ENCODE measurements at places on chromosomes 2 and 18. TPM values are rescaled to one million over a fixed set of nuclear protein-coding genes. Genes with fewer than 3 reads are reported as not detected.

Gene ASTL
- 0.28 TPM for total RNA-seq

Gene IL36A
- 167 TPM for total RNA-seq

Gene TTC31
- 10.5 TPM for total RNA-seq

Gene FBXO11
- total RNA-seq: 37.1 TPM

Gene TMEM182
- total RNA-seq: 2.5 TPM

Gene CYP26B1
- total RNA-seq: 1.9 TPM

Gene RAB31
- total RNA-seq: 50.0 TPM

Gene THSD7B
- total RNA-seq: 0.88 TPM

DNA sequence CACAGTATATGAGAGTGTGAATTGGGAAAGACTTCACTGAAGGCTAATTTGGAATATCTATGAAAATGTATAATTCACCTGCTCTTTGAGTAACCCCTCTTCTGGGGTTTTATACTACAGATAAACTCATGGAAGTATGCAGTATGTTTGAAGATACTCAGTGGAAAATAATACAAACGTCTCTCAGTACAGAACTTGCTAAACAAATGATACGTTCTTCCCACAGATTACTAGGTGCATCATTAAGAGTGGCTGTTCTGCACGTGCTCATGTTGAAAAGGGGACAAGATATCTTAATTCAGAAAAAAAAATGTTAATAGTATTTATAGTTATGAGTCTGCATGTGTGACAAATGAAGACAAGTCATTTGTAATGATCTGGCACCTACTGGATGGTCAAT, 70.2 kb upstream of the EPAS1 start:
- no peak for ATAC-seq

DNA sequence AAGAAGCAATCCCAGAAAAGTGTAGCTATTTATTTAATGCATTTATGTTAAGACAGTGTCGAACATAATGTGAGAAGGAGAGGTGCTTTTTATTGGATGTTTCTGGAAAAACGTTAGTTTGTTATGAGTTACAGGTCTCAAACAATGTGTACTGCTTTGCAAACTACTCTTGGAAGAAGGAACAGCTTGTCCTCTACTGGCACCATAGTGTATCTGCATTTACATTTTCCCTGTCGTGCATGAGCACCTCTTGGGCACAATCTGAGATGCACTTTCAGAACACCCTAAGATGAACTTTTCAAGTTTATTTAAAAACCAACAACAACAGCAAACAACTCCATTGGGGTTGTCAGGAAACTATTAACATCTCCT, 22.8 kb downstream of the CCNYL1 start:
- ATAC-seq: peak; percentile 71

GRCh38 chr2:240360645-240361475, 74.6 kb upstream of the GPC1 start:
- no peak for ATAC-seq

DNA sequence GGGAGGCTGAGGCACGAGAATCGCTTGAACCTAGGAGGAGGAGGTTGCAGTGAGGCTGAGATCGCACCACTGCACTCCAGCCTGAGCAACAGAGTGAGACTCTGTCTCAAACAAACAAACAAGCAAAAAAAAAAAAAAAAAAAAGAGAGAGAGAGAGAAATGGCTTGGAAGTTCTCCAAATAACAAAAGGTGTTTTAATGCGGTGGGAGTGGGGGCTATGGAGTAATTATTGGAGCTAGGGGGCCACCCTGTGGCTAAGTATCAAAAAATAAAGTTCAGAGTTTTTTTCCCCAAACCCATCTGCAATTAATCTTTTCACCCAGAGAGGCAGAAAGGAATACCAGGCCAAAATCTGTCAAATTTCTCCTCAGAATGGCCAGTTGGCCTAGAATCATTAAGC, 23.0 kb upstream of the CEP68 start:
- ATAC-seq: no peak

DNA sequence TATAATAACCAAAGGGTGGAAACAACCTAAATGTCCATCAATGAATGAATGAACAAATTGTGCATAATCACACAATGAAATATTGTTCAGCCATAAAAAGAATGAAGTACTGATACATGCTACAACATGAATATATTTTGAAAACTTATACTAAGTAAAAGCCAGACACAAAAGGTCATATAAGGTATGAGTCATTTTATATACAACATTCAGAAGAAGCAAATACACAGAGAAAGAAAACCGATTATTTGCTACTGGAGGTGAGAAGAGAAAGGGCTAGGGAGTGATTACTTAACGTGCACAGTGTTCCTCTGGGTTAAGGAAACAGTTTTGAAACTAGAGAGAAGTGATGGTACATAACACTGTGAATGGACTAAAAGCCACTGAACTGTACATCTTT, 105.3 kb downstream of the GORASP2 start:
- ATAC-seq: peak; percentile 86

GRCh38 chr2:175181104-175181876, at the start of gene ATP5MC3:
Gene ATP5MC3, minus strand, starts transcription at chr2:175181710. Its CDS starts 317 bp downstream, at chr2:175181393.
- ATAC-seq: peak; percentile 97

DNA sequence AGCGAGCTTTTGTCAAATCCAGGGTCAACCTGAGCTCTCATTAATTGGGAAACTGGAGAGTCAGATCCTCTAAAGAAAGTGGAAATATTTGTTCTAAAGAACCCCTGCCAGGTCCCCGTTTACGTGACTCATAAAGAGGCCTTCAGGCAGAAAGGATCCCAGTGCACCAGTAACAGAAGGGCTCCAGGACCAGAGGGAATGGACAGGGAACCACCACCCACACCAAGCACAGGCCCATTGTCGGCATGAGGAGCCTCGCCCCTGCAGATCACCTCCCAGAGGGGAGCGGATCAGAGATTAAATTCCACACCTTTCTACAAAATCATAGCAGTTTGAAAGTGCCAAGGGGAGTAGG, 16.4 kb upstream of the C1QL2 start:
- no peak for ATAC-seq

- no peak for ATAC-seq
Measured at GRCh38 chr2:216047397-216047796, 34.0 kb upstream of the MREG start.

- ATAC-seq: no peak
Measured at GRCh38 chr18:76380127-76380729, 114.8 kb downstream of the ZNF516 start.

DNA sequence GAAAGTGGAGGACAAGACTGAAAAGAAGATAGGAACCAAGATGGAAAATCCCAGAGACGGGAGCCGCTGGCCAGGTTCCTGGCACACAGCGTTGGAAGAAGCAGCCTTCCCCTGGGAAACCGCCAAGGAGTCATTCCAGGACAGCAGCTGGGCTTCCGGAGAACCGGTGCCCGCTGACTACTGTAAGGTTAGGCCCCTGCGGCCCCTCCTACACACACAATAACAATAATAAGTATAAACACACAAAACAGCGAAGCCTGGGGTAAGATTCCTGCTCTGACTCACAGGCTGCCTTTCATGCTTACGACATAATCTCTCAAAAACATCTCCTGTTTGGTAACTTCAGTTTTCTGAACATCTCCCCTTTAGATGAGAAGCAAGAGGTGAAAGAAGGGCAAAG, 28.1 kb upstream of the MYCN start:
- peak; percentile 82 for ATAC-seq

Data from esophagus mucosa (tissue), 1 donor.